NCI-H1105 (cell line): ENCODE measurements at places on chromosomes 3 and 15.

DNA sequence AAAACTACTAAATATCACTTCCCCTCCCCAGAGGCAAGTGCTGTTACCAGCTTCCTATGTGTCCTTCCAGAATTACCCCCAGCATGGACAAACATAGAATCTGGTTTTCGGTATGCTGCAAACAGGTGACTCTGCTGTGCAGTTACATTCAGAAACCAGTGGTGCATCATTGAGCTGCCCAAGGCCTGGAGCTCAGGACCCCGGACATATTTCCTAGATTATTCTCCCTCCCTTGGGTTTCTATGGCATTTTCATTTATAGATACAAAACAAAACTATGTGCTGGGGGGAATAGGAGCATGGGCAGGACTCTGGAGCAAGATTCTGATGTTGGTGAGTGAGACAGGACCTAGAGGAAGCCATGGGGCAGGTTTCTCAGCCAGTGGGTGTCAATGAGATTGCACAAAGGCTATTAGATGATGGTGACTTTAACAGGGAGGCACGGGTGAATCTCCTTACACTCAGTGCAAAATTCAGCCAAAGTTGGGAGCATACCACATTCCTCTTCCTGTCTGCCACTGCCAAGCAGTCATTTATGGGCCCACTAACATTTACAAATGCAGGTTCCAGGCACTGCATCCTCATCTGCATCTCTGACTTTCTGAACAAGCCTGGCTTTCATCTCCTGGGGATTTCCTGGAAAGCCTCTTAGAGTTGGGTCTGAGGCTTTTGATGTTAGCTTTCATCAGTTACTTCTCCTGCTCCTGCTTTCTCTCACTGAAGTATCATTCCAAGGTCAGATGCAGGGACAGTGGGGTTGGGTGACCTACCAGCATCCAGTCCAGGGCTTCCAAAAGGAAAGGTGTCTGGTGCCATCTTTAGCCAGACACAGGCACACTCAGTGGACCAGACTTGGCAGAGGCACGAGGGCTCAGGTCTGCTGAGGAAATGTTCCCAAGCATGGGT is 44.5 kb downstream of the CMTM7 start:
- DNase-seq, result no peak

DNA sequence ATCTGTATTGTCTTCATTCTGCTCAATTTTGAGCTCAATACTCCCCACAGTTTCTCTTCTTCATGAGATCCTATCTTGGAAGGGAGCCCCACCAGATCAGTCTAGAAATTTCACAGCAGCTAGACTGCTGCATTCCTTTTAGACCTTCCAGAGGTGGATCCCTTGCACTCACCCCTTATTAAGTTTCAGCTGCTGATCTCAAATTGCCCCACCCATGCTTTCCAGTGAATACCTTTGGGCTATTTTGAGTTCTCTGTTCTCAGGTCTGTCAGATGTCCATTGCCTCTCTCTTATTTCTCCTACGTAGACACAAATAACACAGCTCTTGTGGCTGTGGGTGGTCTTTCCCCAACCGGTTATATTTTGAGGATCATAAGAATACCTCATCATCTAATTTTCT is 60.8 kb downstream of the GPR156 start:
- no peak for DNase-seq

DNA sequence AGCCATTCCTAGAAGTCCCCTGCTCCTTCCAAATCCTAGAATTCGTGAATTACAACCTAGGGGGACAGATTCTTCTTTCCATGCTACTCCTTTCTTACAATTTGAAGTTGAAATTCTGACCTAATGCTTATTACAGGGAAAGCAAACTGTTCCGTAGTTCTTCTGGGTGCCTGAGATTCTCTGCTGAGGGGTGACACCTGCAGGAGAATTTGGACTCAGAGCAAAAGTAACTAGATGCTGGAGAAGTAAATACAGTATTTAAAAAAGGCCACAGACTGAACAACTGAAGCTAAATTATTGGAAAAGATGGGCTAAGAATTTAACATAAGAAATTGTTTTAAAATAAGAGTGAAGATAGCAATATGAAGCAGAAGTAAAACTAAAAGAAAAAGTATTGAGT is 37.9 kb downstream of the ACAD9 start:
- no peak for DNase-seq

GRCh38 chr3:12308517-12308916 is 19.6 kb downstream of the PPARG start:
- no peak for DNase-seq

DNA sequence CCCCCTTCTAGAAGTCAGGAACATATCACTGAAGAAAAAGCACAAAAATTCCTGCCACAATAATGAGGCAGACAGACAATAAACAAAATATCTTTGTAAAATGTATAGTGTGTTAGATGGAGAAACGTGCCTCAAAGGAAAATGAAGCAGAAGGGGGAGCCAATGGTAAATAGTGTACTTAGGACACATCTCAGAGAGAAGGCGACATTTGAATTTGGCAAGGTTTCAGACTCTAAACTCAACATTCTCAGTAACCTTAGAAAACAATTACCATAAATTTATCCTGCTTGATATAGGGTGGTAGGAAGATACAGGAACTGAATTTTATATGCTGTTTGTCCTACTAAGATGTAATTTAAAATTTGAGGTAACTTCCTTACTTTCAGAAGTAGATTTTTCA is 52.6 kb upstream of the PTX3 start:
- no peak for DNase-seq

DNA sequence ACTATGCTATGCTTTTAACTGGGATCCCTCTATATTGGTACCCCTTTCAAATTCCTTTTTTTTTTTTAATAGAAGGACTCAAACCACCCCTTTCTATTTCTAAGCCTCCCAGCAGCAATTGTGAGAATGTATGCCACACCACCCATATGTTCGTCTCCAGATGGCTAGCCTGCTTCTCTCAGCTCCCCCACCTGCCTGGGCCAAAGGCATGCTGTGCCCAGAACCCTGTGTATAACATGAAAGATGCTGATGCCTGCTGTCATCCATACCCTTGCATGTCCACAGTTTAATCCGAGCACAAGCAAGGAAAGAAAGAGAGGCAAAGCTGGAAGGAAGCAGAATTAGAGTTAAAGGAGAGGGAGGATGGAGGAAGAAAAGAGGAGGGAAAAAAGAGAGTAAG is 159.5 kb upstream of the CNTN6 start:
- no peak for DNase-seq

GRCh38 chr3:72144773-72145505 is 360.0 kb upstream of the PROK2 start:
- no peak for DNase-seq

DNA sequence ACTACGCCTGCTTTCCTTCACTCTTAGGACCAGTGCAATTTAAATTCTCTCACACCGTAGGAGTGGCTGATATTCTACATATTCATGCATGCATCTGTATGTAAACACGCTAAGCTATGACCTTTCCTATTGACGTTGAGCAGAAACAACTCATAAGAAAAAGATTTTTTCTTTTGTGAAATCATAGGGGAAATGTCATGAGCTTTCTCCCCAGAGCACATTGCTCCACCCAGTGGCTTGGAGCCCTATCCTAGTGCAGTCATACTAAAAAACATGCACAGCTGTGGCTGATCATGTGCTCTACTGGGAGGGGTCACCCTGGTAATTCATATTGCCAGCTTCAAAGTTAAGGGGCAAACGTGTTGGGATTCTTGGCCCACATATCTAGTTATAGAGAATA is 1.8 kb upstream of the MESD start:
- no peak for DNase-seq

- DNase-seq, result no peak
Measured at GRCh38 chr3:72516361-72516760, 331.9 kb downstream of the SHQ1 start.

DNA sequence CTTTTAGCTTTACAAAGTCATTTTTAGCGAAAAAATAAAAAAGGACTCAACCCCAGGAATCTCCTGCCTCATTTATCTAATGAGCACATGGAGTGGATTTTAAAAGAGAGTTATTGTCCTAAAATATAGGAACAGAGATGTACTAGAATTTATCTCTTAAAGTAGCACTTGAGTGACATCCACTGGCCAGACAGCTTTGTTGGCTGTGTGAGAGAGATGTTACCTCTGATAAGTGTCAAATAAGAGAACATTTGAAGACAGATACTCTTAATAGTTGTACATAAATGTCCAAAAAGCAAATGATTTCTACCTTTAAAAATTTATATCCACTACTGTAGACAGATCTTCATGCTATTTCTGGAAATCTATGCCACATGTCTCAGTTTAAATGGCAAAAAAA is 12.3 kb upstream of the MFSD1 start:
- peak; percentile 14 for DNase-seq

DNA sequence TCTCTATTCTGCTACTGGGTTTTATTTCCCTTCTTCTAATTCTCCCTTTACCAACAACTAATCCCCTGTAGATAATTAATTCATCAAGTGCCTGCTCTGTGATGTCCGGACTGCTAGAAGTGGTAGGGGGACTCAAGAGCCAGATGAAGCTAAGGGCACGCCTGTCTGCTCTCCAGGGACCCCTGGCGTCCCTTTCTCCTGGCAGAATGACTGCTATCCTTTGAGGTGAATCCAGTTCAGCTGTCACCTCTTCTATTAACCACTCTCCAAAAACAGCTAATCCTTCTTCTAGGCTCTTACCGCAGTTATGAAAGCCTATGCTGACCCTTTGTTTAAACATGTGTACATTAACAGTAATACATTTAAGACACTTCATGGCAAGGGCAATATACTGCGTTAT is 1.4 kb upstream of the CHRNA7 start:
- DNase-seq, result peak; percentile 7

GRCh38 chr15:100909989-100910955 is 8.9 kb upstream of the LRRK1 start:
- DNase-seq, result no peak
